Activated naive CD4-positive, alpha-beta T cell treated with anti-CD3 and anti-CD28 coated beads, Interleukin-2, amount 50 U/mL, for 72 hours (primary cell): ENCODE measurements at places on chromosomes 1 and 21.

DNA sequence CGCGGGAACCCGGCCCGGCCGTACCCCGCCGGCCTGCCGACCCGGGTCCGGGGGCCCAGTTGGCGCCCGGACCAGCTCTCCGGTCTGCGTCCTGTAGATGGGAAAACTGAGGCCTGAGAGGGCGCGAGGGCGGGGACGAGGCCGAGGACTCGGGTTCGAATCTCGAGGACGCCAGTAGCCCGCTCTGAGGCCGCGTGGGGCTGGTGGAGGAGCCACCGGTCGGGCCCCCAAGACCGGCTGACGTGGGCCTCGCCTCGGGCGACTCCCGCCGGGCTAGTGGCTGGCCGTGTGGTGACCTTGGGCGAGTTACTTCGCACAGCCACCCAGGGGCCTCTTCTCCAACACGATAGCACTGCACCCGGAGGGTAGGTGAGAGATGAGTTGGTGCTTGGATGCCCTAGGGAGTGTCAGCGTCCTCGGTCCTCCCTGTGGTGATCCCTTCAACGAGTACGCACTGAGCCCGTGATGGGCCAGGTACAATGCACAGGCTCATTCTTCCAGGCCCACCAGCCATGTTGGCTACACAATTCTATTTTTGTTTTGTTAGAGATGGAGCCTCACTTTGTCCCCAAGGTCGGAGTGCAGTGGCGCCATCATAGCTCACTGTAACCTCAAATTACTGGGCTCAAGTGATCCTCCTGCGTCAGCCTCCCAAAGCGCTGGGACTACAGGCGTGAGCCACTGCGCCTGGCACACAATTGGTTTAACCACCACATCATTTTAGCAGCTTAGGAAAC lies 404 bp upstream of the SCMH1 start:
- DNase-seq = peak; percentile 38

DNA sequence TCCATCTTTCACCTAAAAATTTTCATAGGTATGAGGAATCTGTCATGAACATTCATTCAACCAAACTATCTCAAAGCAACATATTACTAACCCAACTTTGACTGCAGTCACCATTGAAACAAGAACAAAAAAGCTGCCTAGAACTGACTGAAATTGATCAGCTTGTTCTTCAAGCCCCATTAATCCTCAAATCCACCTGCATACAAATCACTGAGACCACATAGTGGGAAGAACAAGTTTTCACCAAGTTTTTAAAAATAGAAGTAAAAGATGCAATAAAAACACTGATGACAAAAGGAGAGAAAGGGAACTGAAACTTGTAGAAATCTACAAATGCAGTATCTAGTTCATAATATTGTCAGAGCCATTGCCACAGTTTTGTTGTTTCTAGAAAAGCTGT lies 6.1 kb downstream of the SORT1 start:
- DNase-seq = no peak

- DNase-seq = no peak
Measured at GRCh38 chr1:11283151-11283550, 10.2 kb downstream of the UBIAD1 start.

GRCh38 chr1:87051965-87052364 lies 137.5 kb downstream of the HS2ST1 start:
- DNase-seq = no peak

- DNase-seq = no peak
Measured at GRCh38 chr21:27582948-27583430, 616.1 kb upstream of the ADAMTS5 start.

- DNase-seq = no peak
Measured at GRCh38 chr21:32844653-32845436, 73.3 kb upstream of the PAXBP1 start.

- DNase-seq = no peak
Measured at GRCh38 chr1:219534991-219535390, 77.9 kb downstream of the ZC3H11B start.

- no peak for DNase-seq
Measured at GRCh38 chr1:155383406-155383805, 62.7 kb downstream of the RUSC1 start.

DNA sequence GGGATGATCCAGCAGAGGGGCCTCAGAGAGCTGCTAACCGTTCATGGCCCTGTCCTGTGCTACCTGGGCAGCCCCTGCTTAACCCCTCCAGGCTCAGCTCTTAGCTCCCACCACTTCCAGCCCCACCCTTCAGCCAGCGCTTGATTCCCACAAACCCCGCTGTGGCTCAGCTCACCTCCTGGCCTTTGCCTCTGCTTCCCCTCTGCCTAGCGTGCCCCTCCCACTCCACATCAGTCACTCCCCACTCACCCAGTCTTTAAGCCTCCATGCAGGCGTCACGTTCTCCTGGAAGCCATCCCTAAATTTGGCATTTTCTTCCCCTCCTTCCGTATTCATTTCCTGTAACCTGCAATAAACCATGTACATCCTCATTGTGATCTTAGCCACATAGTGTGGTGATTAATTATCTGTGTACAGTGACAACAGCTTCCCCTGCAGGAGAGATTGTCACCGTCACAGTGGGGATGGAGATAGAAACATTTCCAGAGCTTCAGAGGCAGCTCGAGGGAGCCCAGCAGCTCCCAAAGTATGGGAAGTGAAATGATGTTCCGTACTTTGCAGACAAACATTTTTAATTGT lies 65.5 kb downstream of the EPHB2 start:
- no peak for DNase-seq

DNA sequence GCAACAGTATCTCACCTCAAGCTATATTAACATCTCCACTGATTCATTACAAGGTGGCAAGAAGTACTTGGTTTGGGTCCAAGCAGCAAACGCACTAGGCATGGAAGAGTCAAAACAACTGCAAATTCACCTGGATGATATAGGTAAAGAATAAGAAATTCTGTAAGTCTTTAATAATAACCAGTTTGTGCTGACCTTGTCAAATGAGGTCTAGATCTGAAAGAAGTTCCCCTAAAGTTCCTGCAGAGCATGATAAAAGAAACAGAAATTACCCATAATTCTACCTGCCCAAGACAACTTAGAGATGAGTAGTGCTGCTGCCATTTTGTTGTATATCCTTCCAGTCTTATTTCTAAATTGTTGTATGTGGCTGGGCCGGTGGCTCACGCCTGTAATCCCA lies 34.5 kb downstream of the IL23R start:
- DNase-seq = no peak

DNA sequence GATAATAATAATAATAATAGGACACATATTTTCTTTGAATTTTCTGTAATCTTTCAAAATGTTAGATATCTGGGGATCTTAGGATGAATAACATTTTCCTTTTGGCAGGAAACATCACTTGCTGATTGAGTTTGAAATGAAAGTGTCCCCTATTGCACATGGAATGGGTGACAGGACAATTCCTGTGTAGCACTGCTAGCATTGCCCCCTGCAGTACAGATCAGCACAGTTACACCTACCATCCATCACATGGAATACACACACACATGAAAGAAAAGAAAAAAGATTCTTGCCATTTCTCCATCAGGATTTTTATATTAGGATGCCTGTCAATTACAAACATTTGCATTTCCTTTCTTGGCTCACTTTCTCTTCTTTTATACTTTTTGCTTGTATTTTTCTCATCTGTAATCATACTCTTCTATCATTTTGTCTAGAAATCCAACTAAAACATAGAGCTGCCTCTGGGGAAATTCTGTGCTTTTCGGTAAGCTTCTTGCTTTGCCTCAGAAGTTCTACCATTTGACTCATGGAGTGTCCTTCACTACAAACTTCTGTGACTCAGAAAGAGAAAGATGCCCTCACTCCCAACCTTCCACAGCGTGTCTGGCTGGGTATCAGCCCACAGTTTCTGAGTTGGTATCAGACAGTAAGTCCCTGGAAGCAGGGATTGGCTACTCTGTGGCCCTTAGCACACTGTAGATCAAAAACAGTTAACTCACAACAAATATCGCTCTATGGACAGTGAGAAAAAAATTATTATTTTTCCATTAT lies 641.2 kb downstream of the PTPRC start:
- no peak for DNase-seq

- no peak for DNase-seq
Measured at GRCh38 chr1:220768126-220768601, 18.5 kb upstream of the MTARC1 start.

DNA sequence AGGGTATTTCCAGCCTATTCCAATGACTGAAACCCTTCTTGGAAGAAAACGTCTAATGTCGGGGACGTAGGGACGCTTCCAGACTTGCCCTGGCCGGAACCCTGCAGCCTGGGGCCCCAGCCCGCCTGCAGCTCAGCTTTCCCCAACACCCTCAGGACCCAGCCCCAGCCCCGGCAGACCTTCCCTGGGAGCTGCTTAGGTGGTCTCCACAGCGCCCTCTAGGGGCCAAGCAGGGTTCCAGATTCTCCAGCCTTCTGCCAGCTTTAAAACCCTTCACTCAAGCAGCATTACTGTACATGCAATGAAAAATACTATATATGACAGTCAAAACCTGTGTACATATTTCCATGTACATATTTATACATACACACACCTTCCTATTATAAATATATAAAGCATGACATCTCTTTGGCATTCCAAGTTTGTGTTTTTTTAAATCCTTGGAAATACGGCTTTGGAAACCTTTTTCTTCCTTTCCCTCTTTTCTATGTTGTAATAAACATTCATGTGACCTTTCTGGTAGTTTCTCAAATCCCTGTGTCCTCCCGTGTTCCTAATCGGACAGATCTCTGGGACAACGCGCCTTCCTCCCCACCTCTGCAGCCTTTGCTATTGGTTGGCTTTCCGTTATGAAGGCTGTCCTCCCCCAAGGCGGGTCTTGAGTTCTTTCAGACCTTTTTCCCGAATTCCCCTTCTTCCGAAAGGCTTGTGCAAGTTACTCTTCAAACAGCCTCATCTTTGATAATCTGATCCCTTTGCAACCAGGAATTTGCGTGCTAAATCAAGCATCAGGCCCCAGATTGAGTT lies 60.3 kb downstream of the STUM start:
- peak; percentile 73 for DNase-seq

DNA sequence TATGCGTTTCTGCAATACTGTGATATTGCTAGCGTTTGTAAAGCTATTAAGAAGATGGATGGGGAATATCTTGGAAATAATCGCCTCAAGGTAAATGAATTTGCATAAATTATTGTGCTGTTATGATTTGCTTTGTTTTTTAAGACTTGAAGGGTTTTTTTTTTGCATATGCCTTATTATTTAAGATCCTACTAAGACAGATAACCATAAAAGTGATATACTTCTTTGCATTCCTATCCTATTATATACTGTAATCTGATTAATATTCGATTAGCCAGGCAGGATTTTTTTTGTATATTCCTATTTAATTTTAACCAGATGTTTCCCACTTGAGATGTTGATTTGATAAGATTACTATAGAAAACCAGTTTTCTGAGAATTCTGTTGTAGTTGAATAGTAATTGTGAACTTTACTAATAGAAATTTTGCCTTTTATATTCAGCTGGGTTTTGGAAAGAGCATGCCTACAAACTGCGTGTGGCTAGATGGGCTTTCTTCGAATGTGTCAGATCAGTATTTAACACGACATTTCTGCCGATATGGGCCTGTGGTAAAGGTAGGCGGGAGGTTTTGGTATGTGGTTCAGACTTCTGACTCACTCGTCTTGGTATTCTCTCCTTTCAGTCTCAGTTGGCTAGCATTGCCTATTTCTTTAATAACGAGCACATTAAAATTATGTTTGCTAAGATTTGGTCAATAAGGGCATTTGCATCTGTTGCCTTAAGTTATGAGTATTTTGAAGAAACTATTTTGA lies 56.8 kb downstream of the ZBTB17 start:
- peak; percentile 66 for DNase-seq

DNA sequence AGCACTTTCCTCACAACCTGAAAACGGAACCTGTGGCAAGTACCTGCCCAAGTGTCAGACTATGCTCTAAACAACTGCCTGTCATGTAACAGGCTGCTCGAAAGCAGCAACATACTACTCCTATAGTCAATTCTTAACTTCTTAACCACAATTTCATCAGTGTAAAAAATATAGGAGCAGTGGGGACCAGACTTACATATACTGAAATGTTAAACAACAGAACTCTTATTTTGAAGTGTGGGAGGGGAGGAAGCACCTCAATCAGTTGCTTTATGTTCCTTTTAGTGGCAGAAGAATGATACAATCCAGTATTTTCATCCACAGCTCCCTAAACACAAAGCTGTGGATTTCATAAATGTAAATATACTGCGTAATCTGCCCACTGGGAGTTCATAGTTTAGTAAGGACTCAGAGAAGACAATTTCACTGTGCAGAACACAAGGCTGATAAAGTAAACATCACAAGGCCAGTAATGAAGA lies 44.2 kb downstream of the WLS start:
- no peak for DNase-seq

DNA sequence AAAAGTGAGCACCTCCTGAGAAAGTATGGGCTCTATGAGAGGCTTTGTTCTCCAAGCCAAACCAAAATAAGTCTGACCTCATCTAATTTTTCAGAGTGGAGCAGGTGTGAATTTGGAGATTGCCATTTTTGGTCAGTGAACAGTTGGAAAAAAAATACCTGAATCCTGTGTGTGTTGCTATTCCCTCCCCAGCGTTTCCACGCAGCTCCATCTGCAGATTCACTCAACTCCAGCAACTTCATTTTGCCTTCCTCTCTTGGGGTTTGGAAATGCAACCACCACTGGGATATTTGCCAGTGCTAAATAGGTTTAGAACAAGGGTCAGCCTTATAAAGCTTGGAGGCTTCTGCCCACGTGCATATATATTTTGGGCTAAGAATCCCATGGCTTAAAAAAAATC lies 11.2 kb downstream of the CASQ2 start:
- DNase-seq = no peak

- no peak for DNase-seq
Measured at GRCh38 chr1:25031966-25032667, 102.0 kb upstream of the RUNX3 start.

DNA sequence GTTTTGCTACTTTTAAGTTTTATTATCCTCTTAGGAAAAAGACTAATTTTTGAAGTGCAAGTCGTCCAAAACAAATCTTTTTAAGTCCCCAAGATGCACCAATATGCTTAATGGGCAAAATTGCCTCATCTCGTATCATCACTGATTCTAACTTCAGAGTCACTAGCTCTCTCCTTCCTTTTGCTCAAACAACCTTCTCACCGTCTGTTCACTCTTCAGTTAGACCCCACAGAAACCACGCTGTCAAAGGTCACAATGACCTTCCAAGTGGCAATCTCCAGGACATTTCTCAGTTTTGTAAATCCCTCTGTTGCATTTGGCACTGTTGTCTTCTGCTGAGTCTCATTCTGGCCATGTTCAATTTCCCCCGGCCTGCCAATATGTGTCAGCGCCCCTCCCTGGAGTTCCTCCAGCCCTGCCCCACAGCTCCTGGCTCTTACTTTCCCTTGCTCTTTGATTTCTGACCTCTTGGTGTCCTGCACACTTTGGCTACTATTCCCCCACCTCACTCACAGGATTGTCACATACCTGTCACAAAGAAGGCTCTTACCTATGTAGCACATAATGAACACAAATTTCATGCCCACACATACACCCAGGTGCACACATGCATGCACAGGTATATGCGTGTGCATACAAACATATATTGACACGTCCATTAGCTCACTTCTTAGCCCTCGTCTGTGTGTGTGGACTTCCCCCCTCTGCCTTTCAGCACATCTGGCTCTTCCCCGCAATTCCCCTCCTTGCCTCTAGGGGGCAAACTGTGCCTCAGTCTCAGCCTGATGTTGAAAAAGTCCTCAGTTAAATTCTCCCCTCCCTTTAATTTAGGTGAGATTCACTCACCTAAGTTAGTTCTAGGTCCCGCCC lies 354.0 kb upstream of the DUSP10 start:
- peak; percentile 67 for DNase-seq
